ENCODE measurements at places on chromosomes 5 and 9.

GRCh38 chr5:67648201-67648671 is 451.6 kb upstream of the CD180 start:
- DNase-seq = no peak

DNA sequence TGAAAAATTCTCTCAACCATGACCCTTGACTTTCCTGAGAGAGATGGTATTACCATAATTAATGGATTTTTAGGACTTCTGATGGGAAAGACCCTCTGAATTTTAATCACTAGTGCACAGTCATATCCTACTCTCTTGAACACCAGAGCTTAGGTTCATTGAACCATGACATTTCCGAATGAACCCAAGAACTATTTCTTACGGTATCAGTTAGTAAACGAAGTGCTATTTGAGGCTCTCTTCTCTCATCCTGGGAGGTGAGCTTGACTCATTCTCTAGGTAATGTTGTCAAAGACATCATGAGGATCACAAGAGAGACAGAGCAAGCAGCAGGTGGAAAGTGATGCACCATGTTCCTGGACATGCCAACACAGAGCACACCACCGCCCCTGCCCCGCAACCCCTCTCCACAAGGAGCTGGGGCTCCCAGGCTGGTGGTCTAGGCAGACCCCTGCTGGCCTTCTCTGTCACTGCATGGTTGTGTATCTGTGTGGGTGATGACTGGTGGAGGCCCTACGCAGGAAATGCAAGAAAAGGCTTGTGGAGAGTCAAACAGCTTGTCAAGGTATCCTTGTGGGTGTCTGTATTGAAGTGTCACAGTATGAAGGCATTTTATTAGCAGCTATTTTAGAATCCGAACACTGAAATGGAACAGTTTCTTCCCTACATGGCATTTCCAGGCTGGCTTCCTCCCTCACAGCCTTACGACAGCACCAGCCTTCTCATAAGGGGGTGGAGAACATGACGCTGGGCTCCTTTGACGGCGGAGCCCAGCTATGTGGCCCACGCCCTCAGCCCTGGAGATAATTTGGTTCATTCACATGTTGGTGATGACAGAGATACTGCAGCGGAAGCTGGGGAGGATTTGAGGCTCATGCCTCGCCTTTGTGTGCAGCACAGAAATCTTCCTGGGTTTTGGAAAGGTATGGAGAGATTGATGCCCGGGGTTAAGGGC is 297.6 kb downstream of the NTRK2 start:
- DNase-seq = no peak

DNA sequence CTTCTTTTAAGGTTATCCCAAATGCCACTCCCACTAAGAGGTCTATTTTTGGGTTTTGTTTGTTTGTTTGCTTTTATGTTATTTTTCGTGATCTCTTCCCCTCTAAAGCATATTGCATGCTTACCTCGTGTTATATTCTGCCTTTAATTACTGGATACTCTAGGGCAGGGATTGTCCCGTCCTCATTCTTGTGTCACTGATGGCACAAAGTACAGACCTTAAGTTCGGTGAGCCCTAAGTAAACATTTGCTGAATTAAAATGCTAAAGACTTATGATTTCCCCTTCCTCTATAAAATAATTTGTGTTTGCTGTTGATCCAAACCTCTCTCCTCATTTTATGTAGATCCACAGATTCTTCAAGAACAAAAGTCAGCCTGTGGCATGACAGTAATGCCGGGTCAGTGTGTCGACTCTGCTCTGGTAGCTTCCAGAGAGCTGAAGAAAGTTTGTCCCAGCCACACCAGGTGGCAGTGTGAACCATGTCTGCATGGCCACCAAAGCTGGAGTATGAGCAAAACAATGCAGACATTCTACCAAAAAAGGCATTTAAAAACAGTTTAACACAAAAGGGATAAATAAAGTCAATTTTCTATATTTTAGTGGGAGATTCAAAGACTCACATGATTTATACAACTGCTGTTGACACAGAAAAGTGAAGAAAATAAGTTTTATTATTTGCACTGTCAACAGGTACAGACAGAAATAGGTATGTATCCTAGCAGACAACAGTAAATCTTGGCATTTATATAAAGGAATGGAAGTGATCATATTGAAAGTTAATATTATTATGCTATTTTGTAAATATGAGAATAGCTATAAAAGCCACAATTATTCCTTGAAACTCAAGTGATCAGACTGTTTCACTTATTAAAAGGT is 17.9 kb upstream of the POC5 start:
- DNase-seq = no peak

DNA sequence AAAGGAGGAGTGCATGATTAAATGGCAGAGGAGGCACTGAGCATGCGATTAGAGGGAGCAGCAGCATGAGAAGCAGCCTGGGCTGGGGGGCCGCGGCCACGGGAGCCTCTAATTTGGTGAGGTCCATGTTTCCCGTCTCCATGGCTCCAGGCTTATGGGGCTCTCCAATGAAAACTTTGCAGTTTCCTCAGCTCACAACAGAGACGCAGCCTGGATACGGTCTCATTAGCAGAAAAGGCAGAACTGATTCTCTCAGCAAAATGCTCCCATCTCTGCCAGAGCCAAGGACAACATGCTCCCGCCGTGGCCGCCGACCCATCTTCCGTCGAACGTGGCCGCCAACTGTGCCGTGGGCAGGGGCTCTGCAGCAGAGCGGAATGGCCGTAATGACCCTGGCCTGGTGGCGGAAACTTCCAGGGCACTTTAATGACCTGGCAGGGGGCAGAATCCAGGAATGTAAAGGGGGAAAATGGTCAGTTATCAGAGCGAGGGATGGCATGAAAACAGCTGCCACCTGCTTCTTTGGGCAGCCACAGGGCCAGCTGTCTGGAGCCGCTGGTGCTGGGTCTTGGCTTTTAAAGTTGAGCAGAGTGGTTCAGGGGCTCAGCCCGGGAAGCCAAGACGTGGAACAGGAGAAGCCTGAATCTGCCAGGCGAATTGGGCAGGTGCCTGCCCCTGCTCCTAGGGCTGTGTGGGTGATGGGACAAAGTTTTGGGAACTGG is 76.5 kb downstream of the COL5A1 start:
- no peak for DNase-seq

DNA sequence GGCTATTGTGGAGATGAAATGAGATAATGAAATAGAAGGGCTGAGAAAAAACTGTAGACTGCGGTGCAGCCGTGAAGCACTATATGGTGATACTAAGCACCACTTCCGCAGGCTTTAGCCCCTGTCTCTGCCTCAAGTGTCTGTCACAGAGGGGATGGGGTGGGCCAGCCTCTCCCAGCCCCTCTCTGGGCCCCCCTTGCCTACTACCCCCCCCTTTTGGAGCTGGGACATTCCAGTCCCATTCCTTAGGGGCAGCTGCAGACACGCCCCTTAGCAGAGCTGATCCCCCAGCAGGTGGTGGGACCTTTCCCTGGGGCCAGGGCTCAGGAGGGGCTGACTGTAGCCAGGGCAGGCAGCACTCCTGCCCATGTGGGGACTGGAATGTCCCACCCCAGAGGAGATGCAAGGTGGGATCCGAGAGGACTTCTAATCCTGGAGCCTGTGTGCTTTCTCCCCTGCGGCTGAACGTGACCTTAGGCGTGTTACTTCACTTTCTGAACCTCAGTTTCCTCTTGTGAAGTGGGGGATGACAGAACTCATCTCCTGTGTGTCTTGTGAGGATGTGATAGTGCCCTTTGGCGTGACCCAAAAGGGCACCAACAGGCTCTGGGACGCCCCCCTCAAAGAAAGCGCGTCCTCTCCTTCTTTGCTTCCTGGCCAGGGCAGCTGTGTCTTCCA is 1.9 kb downstream of the N4BP3 start:
- no peak for DNase-seq

DNA sequence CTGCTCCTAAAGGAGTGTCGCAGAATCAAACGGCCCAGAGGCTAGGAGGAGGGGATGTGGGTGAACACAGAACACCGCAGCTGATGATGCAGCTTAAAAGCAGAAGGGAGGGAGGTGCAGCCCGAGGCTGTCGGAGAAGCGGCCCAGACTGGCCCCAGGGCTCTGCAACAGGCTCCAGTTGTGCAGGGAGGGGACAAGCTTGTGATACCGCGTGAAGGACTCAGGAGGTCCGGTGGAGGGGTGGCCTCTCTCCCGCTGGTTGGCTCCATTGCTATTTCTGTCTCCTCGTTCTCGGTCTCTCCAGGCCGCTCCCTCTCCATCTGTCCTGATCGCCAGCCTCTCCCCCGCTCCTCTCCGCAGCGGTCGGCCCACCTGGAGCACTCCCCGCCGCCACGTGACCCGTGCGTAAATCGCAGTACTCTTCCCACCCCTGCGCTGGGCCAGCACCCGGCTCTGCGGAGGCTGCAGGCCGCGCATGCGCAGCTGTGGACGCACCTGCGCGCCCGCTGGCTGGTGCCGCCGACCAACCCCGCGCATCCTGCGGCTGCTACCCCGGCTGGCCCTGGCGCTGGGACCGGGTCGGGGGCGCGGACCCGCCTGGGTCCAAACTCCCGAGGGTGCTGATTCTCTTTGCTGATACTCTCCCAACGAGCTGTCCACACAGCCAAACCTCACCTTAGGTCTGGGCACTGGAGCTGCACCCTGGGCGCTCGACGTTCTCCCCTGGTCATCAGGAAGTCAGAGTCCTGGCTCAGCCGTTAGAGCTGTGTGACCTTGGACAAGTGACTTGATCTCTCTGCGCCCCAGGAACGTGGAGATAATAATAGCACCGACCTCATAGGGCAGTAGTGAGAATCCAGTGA is 3.7 kb upstream of the STXBP1 start:
- DNase-seq = peak; percentile 91

- no peak for DNase-seq
Observed at GRCh38 chr5:156534085-156534484, 207.1 kb downstream of the SGCD start.

GRCh38 chr9:99911600-99911999 is 5.1 kb downstream of the STX17 start:
- no peak for DNase-seq

DNA sequence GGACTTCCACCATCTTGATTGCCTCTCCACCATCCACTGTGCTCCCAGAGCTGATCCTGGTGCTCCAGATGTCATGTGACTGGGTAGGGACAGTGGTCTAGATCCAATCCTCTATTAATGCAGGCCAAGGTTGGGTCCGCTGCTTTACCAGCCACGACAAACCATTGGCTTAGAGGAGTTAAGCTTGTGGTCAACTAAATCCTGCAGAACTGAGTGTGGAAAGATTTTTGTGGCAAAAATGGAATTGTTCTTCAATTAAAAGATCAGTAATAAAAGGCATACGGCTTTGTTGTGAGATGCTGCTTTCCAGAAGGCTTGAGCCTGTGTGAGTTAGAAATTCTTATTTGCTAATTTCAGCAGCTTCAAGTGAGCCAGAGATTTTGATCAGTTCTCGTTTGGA is 30.7 kb downstream of the SLC1A3 start:
- no peak for DNase-seq

Measured in spleen (tissue), 13 donors.